Activated CD4-positive, alpha-beta T cell treated with anti-CD3 and anti-CD28 coated beads, Interleukin-2, amount 50 U/mL, for 24 hours (primary cell): ENCODE measurements at places on chromosomes 4 and X.
A peak's percentile ranks its signal among the peaks of the same experiment; 100 is the strongest.

GRCh38 chrX:135632353-135632752, 81.1 kb upstream of the CT45A1 start:
- DNase-seq, result no peak

- no peak for DNase-seq
Measured at GRCh38 chrX:9804444-9804843, 18.2 kb downstream of the SHROOM2 start.

DNA sequence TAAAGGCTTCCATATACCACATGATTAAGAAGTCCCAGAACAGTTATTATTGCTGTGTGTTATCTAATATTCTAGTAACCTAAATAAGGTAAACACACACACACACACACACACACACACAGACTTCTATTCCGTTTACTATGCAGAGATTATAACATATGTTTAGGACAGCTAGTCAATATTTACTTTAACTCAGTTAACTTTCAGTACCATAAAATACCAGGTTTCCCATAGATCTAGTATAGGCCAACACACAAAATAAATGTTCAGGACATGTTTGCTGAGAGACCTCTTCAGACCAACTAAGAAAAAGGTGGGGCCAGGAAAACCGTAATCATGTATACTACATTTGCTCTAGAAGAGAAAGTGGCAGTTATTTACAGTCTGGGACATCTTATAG, 365.5 kb downstream of the KLHL13 start:
- no peak for DNase-seq

- DNase-seq, result no peak
Measured at GRCh38 chr4:77199276-77199675, 42.3 kb downstream of the CCNG2 start.

DNA sequence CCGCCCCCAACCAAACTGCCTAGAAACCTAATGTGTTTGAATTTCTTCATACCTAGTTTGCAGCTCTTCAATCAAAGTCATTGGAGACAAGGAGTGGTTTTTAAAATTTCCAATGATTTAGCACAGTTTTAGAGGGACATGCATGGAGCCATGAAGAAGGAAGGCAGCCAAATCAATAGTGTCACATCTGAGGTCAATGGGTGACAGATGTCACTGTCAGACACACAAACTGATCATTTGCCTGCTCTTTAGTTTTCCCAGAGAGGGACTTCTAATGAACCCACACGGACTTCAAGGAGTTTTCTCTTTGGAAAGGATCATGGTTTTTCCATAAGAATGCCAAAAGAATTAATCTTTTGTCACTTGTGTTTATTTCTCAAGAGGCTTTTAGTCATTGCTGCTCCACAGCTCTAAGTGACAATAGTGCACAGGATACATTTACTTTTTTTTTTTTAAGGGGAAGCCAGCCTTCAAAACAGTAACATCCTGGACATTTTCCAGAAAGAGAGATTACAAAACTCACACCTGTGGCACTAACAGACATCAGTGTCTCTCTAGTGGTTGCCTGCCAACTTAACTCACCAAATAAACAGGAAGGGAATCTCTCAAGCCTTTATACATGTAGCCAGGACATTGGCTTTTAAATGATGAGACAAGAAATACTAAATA, 251.1 kb upstream of the DIAPH2 start:
- no peak for DNase-seq

GRCh38 chrX:19372170-19372546, 28.4 kb downstream of the PDHA1 start:
- DNase-seq, result peak; percentile 56

DNA sequence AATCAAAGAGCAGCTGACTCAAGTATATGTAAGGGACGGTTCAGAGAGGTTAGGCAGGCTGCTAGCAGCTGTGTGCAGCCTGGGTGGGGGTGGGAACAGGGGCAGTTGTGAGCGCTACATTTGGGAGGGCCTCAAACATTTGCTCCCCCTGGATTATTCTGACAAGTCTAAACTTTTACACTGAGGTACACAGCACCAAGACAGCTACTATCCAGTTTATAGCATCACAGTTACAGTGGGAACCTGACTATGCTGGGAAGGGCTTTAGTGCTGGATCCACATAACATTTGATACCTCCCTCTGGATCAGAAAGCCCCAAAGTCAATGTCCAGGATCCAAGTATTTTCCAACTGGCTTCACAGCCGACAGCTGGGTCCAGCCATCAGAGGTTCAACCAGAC, 55.8 kb upstream of the GIMD1 start:
- DNase-seq, result no peak

DNA sequence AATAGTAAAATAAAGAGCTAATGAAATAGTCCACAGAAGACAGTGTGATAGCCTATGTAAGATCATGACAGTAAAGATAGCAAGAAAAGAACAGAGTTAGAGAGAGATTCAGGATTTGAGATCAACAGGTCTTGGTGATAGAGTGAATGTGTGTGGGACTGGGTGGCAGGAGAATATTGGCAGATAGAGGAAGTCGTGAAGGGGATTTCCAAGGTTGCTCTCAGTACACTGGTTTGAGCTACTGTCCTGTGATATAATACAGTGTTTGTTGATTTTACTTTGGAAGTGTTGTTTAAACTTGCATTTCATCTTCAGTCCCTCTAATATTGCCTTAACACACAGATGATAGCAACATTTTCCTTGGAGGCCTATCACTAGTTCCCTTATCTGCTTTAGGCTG, 44.1 kb downstream of the DTHD1 start:
- DNase-seq, result no peak
